Activated CD4-positive, alpha-beta T cell treated with anti-CD3 and anti-CD28 coated beads for 1 hour (primary cell): ENCODE measurements at places on chromosomes 6 and 20.

DNA sequence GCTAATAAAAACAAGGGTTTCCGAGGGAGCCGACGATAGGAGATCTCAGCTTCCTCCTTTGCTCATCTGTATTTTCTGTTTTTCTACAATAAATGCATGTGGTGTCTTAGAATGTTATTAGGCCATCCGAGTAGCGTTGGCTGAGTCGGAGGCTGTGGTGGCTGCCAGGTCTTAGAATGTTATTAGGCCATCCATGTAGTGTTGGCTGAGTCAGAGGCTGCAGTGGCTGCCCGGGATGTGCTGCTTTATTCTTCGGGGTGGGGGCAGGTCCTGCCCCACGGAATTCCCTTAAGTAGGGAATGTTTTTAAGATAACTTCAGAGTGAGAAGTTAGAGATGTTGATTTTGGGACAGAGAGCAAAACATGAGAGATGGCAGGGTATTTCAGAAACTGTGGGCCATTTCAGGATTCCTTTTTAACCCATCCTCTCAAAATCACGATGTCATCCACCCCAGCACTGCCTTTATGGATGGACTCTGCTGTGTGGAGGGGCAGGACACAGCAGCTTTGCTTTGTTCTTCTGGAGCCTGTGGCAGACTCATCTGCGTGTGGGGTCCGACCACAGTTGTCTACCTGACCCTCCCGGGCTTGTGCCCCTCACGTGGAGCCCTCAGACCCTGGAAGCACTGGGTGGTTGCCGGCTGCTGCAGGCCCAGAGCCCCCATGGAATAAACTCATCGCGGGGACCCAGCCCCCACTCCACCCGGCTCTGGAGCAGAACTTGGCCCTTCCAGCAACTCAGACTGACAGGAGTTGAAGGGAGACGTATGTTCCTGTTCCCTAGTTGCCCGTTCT is 20.4 kb downstream of the OSBPL2 start:
- DNase-seq, result no peak

DNA sequence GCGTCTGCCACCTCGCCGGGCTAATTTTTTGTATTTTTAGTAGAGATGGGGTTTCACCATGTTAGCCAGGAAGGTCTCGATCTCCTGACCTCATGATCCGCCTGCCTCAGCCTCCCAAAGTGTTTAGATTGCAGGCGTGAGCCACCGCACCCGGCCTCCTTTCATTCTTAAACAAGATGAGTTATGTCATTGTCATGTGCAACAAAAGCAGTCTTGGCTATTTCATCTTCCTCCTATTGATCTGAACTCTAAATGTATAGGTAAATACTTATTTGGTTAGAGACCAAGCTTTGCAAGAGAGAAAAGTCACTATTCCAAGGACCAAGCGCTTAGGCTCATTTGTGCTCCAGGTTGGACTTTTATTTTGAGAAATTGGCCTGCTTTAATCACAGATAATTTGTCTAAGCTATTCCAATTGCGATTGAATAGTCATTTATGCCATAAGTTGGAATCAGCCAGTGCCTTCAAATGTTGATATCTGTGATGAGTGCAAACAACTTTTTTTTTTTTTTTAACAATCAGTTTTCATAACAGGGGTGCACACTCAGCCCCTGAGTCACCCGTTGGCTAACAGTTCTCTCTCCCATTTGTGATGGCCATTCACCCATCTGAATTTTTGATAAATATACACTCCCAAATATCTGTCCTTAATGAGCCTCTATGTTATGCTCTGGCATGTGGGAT is 167.3 kb downstream of the BCAS1 start:
- no peak for DNase-seq

DNA sequence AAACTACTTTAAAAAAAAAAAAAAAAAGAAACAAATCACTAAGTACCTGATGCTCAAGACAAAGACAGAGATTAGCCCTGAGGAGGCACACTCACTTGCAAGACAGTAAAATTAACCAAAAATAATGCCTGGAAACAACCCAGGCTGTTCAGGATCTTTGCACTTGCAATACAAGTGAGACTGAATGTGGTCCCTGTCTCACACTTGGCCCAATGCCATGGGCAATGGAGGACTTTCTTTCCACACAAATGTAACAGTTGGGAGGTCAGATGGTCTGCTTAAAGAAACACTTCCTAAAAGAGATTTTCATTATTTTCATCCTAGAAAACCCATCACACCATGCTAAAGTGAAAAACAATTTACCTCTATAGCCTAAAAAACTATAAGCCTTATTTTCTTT is 16.2 kb downstream of the STAU1 start:
- DNase-seq, result no peak

DNA sequence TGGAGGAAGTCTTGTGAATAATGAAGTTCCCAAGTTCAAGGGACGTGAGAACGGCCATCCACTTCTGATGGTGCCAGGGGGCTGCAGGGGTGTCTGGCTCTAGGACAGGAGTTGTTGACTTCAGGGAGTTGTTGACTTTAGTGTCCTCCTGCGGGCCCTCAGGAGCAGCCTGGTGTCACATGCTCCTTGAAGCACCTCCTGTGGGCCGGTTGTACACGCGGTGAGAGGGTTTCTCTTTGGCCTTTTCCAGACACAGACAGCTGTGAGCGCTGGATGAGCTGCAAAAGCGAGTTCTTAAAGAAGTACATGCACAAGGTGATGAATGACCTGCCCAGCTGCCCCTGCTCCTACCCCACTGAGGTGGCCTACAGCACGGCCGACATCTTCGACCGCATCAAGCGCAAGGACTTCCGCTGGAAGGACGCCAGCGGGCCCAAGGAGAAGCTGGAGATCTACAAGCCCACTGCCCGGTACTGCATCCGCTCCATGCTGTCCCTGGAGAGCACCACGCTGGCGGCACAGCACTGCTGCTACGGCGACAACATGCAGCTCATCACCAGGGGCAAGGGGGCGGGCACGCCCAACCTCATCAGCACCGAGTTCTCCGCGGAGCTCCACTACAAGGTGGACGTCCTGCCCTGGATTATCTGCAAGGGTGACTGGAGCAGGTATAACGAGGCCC is 77.8 kb downstream of the ISM1 start:
- DNase-seq, result no peak

GRCh38 chr20:59772931-59773913 is 160.2 kb downstream of the SYCP2 start:
- DNase-seq, result no peak

DNA sequence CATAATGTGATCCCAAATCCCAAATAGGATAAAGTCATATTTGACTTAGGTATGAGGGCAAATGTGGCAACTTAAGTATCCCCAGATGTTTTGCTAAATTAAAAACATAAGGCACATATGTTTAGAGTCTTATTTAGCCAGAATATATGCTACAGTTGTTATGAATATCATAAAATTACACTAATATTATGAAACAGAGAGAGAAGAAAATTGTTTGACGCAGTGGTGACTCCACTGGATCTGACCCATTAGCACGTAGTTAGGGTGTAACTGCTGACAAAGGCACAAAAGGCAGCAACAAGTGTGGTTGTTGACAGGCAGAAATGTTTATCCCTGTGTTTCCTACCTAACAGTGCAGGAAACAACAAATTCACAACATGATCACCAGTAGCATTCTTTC is 152.4 kb upstream of the THBS2 start:
- no peak for DNase-seq

- no peak for DNase-seq
These were observed 174.1 kb downstream of the BMP2 start for GRCh38 chr20:6941571-6941970.

DNA sequence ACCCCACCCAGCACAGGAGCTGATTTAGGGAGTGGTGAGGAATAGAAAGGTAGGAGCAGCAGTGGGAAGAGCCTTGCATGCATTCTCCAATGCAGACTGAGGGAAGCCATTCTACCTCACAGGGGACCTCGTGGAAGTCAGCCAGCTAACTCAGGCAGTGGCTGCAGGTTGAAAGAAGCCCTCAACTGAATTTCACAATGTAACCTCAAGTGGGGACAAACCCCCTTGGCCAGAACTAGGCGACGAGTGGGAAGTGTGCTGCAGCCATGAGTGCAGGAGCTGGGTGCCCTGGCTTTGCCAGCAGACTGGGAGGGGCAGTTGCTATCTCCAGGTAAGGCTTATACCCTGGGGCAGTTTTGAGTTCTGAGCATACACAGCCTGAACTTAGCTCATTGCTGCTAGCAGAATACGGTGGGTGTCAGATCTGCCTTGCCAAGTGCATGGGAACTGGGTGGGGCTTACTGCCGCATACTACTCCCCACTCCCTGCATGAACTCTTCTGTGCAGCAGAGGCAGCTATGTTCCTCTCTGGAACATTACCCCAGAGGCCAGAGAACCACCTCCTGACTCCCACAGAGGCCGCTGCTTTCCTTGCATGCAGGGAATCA is 126.5 kb downstream of the CDK19 start:
- DNase-seq, result no peak

- DNase-seq, result no peak
These were observed 977 bp upstream of the SMAP1 start for GRCh38 chr6:70666706-70667105.

GRCh38 chr6:128311944-128312570 is 208.3 kb downstream of the PTPRK start:
- no peak for DNase-seq

DNA sequence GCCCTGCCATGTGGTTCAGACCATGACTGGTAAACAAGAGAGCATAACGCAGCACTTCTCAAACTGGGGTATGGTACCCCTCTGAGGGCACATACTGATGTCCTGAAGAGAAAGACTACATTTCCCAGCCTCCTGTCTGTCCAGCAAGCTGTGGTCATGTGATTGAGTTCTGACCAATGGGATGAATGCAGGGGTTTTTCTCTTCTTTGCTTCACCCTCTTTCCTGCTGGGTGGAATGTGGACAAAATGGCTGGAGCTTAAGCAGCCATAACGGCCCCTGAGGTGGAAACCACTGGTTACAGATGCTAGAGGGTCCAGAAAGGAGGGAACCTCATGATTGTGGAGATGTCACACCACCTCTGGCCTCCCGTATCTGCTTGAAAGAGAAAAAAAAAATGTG is 19.4 kb upstream of the KCNB1 start:
- no peak for DNase-seq

- DNase-seq, result no peak
These were observed 1.2 kb downstream of the SLC17A3 start for GRCh38 chr6:25872814-25873213.

GRCh38 chr6:139372326-139373153 is 1.9 kb downstream of the CITED2 start:
- DNase-seq, result no peak

DNA sequence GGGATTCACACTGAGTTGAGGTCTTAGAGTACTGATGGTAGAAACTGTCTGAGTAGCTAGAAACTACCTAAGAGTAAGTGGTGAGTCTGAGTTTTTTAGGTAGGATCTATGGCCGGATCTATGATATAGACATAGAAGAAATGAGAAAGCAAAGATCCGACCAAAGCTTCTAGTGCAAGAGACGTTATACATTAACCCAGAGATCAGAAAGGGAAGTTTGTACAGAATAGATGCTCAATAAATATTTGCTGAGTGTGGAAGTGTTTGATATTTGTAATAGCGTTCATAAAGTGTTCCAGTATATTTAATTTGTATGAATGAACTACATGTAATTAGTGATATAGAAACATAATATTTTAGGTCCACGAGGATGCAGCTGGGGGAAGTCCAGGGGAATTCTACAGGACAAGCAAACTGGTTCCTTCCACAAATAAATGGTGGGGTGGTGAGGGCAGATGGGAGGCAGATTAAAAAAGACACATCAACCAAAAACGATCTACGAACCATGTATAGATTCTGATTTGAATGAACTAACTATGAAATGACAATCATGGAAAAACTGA is 31.9 kb upstream of the JARID2 start:
- no peak for DNase-seq

DNA sequence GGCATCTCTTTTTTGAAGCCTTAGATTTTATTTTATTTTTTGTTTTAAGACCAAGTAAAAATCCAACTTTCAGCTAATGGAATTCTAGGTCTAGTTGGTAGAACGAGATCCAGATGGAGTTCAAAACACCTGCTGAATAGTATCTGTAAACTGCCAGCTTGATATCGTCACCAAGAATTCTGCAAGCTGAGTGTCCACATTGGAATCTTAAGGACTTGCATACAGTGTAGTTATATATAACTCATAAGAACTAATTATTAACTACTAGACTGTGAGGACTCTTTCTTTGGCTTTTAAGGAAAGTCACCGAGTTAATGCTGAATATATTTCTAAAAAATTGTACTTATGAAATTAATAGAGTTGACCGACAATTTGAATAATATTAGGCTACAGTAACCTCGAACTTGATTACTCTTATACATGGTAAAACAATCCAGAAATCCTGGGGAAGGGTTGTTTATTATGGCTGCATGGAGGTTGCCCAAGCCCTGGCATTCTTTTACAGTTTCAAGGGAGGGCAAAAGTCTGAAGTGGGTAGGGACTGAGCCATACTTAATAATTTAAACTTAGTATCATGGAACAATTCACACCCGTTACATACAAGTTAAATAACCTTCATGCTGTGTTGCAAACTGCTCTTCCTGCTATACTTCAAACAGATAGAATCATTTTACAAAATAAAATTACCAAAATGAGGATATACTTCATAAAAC is 553.9 kb downstream of the PTPRT start:
- no peak for DNase-seq

GRCh38 chr6:30093951-30094661 is 18.5 kb upstream of the RNF39 start:
- no peak for DNase-seq

GRCh38 chr20:18007534-18008292 is 38.9 kb downstream of the MGME1 start:
- no peak for DNase-seq

GRCh38 chr6:90315354-90315950 is 18.8 kb upstream of the BACH2 start:
- DNase-seq, result no peak

GRCh38 chr6:156161471-156161870 is 615.7 kb upstream of the ARID1B start:
- no peak for DNase-seq

GRCh38 chr6:151765444-151765886 is 42.0 kb upstream of the ESR1 start:
- no peak for DNase-seq

GRCh38 chr6:143657809-143658208 is 20.0 kb upstream of the PHACTR2 start:
- no peak for DNase-seq

DNA sequence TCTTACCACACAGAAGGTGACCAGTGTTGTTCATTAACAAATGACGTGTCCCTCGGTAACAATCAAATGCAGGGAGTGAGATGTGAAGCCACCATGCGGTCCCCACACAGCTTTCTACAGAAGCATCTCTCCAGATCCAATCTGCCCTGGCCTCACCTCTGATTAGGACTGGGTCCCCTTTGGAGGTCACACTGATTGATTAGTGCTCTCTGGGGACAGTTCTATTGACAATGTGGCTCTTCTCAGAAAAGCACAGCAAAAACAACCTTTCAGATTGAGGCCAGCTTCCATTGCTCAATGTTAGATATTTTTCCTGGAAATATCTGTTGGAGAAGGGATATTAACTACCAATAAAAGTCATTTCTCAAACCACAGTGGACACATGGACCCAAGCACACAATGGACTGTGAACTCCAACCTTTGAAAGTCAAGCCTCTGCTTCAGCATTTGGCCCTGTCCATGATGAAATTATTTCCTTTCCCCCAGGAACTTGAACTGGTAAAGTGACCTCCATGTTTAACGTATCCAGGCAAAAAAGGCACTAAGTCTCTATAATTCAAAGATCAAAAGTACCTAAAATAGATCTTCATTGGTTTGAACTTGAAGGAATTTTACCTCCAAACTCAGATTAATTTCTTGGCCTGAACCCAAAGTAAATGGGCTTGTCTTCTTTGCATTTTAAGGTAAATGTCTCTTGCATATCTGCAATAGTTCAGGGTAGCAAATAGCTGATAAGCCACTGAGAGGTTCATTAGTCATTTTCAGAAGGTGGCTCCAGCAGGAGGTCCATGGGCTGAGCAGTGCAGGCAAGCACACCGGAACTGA is 118.5 kb downstream of the FOXA2 start:
- DNase-seq, result no peak
